ENCODE measurements at places on chromosomes 6 and 20. TPM values are rescaled to one million over a fixed set of nuclear protein-coding genes. Genes with fewer than 3 reads are reported as not detected.

DEFB123 gene
- polyA plus RNA-seq = not detected

COL11A2 gene
- polyA plus RNA-seq = 0.32 TPM

CST2 gene
- not detected for polyA plus RNA-seq

KIAA1755 gene
- polyA plus RNA-seq = 0.12 TPM

C6orf52 gene
- polyA plus RNA-seq = 10.7 TPM

SLC22A7 gene
- polyA plus RNA-seq = not detected

MYCT1 gene
- polyA plus RNA-seq = not detected

MYL9 gene
- polyA plus RNA-seq = 0.65 TPM

PEX6 gene
- 12.3 TPM for polyA plus RNA-seq

PFDN4 gene
- 142 TPM for polyA plus RNA-seq

FAXC gene
- not detected for polyA plus RNA-seq

PROKR2 gene
- not detected for polyA plus RNA-seq

PTCRA gene
- polyA plus RNA-seq = not detected

GCNT2 gene
- 1.9 TPM for polyA plus RNA-seq

ISM1 gene
- polyA plus RNA-seq = not detected

SLC17A9 gene
- polyA plus RNA-seq = 0.04 TPM

NOTCH4 gene
- 4.3 TPM for polyA plus RNA-seq

EBF4 gene
- polyA plus RNA-seq = not detected

VGLL2 gene
- polyA plus RNA-seq = not detected

HLA-DPA1 gene
- 0.45 TPM for polyA plus RNA-seq

SMLR1 gene
- not detected for polyA plus RNA-seq

KCNK17 gene
- not detected for polyA plus RNA-seq

SYNE1 gene
- 0.03 TPM for polyA plus RNA-seq

CTSZ gene
- polyA plus RNA-seq = 96.2 TPM

SLC13A3 gene
- polyA plus RNA-seq = 9.1 TPM

SCAND1 gene
- 46.5 TPM for polyA plus RNA-seq

FRK gene
- 0.11 TPM for polyA plus RNA-seq

RAET1L gene
- not detected for polyA plus RNA-seq

SSTR4 gene
- polyA plus RNA-seq = not detected

ENPP4 gene
- not detected for polyA plus RNA-seq

FGD2 gene
- polyA plus RNA-seq = 0.09 TPM

PRDM13 gene
- not detected for polyA plus RNA-seq

GSTA3 gene
- not detected for polyA plus RNA-seq

BMP2 gene
- polyA plus RNA-seq = 0.07 TPM

EGFL8 gene
- polyA plus RNA-seq = 39.8 TPM

SLC26A8 gene
- polyA plus RNA-seq = not detected

SIRPA gene
- 0.09 TPM for polyA plus RNA-seq

ADGB gene
- polyA plus RNA-seq = not detected

IL17A gene
- polyA plus RNA-seq = not detected

SLC4A11 gene
- polyA plus RNA-seq = 0.68 TPM
